ENCODE measurements at places on chromosomes 3 and 15.

DNA sequence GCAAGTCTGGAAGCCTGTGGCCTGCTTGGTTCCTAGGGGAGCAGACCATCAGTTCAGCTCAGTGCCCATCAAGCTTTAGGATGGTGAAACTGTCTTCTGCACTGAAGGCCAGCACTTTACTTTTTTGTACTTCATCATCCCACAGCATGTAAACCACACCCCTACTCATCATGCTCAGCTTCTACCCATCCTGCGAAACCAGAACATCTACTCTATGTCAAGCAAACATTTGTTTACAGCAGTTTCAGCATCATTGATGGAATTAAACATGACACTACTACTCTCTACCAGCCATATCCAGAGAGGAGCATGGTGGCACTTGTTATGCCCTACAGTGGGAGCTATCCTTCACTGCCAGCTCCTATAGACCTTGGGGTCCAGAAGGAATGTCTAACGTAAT, 306.6 kb downstream of the SOX2 start:
- no peak for DNase-seq

- DNase-seq, result peak; percentile 55
These were observed 26.0 kb upstream of the BOC start for GRCh38 chr3:113185194-113185835.

- DNase-seq, result no peak
These were observed 33.1 kb upstream of the LIPC start for GRCh38 chr15:58398643-58399042.

- peak; percentile 74 for DNase-seq
These were observed 34.8 kb upstream of the RAB6B start for GRCh38 chr3:133930341-133930933.

GRCh38 chr3:152710549-152710948, 124.4 kb upstream of the P2RY1 start:
- no peak for DNase-seq

DNA sequence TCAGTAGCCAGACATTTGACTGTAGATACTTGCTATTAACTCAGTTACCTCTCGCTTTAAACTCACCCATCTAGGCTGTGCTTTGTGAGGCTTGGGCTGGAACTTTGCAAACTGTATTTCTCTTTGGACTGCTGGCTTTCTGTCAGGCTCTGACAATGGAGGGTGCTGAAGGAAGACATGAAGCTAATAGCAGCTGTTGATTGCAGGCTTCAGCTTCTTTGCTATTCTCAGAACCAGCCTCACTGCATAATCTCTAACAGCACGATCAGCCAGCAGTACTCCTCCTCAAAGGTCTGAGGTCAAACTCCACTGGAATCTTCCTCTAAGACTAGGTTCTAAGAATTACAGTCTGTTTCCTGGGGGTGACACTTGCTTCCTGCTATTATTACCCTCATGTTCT, 295.6 kb downstream of the ZBBX start:
- no peak for DNase-seq

DNA sequence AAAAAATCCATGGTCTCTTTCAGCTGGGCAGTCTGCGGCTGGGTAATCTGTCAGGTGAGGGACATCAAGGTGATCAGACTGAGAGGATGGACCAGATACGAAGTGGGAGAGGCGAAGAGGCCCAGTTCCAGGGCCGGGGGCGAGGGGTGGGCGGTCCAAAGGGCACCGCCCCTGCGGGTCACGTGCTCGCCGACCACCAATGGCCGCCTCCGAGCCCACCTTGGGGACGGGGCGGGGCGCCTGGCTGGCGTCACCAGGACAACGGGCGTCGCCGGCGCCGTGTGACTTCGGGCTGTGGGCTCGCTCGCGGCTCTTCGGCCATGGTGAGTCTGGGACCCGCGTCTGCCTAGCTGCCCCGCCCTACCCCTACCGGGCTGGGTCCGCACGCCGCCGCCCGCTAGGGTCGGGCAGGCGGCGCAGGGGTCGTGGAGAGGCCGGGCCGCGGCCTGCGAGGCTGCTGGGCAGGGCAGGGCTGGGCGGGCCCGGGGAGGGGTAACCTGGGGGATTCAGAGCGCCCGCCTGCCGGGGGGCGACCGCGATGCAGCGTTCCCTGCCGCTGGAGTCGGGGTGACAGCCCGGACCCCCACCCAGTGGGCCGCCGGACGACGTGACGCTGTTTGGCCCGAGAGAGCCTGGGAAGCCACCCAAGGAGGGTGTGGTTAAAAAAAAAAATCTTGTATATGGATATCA, at the start of gene FBXL2:
TSS of gene FBXL2 (plus strand) at position 250 of the 690 bp plus-strand sequence. CDS start at position 321, 71 bp downstream.
- peak; percentile 65 for DNase-seq

DNA sequence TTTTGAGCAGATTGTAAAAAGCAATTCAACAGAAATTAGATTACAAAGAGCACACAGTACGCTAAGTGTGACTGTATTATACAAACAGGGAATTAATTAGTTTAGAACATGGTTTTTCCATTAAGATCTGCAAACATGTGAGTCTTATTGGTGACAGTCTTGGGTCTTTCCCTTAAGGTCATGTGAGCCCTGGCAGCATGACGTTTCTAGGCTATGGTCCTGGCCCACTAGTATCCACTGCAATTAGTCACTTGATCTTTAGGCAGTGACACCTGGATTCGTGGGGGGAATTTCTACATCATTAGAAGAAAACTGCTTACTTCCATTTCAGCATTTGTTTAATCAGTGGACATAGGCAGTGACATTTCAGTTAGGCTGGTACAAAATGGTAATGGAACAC, 360.2 kb upstream of the NR2F2 start:
- no peak for DNase-seq

DNA sequence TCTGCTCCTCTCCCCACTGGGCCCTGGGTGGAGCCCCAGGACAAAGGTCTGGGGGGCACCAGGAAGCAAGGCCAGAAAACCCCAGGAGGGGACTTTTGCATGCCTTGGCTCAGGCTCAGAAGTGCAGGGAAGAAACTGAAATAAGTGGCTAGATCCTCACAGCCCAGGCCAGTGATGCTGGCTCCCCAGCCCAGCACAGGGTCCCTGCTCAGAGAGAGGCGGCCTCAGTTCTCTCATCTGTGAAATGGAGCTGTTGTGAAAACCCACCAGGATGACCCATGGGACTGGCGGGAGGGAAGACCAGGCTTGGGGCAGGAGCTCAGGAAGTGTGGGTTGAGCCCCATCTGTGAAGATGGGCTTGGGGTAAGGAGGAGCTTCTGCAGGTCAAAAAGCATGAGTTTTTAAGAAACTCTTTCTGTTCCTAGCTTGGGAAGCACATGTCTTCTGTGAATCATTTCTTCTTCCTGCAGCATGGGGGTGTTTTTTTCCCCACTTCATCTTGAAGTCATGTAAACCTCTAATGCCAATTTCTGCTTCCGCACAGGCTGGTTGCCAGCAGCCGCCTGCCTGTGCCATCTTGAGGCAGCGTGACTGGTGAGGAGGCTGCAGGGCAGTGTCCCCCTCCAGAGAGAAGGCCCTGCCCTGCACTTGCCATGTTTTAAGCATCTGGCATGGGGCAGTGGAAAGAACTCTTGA, 118.6 kb downstream of the SMAD6 start:
- DNase-seq, result no peak

DNA sequence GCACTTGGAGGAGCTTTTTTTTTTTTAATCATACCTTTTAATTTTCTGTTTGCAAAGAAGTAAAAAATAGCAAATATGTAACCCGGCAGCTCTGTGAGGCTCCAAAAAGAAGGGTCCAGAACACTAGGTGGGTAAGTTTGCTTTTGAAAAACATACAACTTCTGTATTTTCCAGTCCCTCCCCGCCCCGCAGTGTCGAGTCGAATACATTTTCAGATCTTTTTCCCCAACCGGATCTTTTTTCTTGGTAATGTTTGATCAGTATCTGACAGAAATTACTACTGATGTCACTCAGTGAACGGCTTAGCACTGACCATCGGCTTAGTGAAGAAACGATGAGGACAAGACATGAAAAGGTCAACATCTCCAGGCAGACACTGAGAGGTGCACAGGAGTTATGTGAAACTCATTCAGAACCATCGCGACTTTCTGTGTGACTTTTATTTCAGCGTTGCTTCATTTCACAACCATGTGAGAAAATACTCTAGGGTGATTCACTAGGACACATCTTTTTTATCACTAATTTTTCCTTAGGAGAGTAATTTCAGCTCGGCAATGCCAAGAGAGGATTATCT, 11.0 kb downstream of the ISL2 start:
- DNase-seq, result no peak

- no peak for DNase-seq
These were observed 15.0 kb downstream of the LZTFL1 start for GRCh38 chr3:45826908-45827307.

DNA sequence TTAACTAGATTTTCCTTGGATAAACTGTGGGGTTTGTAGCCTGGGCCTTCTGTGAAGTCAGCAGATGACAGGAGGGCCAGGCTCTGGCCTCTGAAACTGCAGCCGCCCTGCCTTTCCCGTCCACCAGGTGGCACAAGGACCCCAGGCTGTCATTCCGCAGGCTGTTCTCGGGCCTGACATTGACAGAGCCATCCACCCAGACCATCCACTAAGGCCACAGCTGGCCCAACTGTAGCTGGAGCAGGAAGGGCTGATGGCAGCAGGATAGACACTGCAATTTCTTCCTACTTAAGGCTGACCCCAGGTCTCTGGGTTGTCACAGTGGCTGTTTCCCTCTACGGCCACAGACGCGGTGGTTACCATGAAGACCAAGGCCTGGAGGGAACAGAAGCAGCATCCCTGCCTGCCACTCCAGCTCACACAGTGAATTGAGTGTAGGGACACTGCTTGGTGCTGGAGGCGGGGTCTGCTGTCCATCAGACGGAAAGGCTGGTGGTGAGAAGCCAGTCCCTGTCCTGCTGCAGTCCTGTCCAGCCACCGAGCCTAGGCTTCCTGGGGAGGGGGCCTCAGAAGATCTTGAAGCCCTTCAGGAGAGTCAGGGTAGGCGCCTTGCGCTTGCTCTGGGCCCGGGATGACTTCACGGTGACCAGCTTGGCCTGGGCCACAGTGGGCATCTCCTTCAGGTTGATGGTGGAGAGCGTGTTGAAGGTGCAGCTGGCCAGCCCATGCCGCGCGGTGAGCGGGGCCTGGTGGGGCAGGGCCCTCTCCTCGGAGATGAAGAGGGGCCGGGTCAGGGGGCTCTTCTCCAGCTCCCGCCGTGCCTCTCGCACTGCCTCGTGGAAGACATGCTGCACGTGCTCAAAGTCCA, 9.4 kb downstream of the SLC51B start:
- DNase-seq, result peak; percentile 52

DNA sequence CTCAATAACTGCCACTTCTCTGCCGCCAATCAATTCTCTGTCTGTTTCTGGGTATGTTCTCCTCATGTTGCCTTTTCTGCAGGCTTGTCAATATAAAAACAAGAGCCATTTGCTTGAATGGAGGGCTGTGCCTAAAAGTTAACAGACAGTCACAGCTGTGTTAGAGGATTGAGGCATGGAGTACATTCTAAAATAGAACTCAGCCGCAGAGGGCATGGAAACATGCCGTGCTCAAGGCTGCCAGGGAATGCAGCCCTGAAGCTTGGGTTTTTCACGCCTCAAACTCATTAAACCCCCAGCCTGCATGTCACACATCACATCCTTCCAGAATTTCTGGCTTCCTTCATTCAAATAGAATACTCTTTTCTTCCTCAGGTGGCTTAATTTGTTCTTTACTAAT, 166.6 kb downstream of the TPRG1 start:
- DNase-seq, result no peak

- no peak for DNase-seq
These were observed 3.1 kb downstream of the CLEC3B start for GRCh38 chr3:45029216-45029615.

DNA sequence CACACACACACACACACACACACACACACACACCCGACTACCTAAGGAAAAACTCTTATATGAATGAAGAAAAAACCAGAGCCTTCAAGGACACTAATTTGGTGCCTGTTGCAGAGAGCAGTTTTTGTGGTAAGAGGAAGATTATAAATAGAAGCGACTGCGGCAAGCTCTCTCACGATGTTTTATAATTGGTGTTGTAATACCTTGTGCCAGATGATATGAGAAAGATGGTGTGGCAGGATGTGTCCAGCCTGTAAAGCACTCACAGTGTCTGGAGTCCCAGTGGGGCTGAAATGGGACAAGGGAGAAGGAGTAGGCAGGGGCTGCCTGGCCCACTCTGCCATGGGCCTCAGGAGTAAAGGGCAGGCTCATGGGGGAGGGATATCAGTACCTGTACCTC, 839.9 kb downstream of the AGBL1 start:
- peak; percentile 8 for DNase-seq

DNA sequence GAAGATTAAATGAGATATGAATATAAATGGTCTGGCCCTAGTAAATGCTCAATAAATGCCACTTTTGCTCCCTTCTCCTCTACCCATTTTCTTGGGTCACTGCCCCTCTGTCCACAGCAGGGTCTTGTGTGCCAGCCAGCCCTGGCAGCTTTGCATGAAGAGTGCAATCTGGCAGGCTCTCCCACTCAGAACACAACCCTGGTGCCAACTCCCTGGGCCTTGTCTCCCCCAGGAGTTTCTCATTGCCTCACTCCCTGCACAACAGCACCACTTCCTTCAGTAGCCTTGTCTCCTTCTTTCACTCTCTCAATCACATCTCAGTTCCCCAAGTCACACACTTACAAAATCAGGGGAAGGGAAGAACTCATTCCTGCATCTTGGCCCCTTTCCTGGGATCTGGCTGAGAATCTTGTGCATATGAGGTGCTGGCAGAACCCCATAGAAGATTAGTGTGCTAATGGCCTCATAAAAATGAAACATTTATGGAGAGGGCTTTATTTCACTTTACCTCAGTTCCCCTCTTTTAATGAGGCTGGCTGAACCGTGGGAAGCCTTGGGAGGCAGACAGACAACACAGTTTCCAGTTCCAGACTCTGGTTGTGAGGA, 445.9 kb upstream of the PROK2 start:
- DNase-seq, result no peak

- DNase-seq, result no peak
These were observed 63.4 kb downstream of the OPA1 start for GRCh38 chr3:193656445-193656844.

DNA sequence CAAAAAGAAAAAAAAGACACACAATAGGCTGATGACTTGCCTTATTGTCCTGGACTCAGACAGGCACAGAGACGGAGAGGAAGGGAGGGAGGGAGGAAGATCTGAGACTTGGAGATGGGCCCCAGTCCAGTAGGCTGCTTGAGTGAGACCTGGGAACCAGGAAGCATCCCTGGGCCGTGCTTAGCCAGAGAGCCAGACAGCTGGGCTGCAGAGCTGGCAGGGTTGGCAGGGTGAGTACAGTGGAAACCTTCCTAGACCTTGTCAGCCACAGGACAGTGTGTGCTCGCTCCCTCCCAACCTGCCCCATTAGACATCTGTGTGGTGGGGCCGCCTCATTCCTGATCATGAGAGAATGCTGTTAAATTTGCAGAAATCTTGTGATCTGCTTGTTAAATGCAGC, 107.9 kb upstream of the ALDH1A3 start:
- DNase-seq, result no peak

- no peak for DNase-seq
These were observed 98.4 kb upstream of the RAD18 start for GRCh38 chr3:9061634-9062033.

GRCh38 chr3:194396859-194397756, 2.0 kb downstream of the GP5 start:
- no peak for DNase-seq

GRCh38 chr3:184058029-184058428, 5.2 kb downstream of the HTR3C start:
- peak; percentile 72 for DNase-seq

GRCh38 chr3:178146406-178146831, 389.8 kb upstream of the KCNMB2 start:
- no peak for DNase-seq

- peak; percentile 61 for DNase-seq
These were observed 1.5 kb downstream of the ATP1B3 start for GRCh38 chr3:141877911-141878310.
